K562 (cell line): ENCODE measurements at places on chromosomes 4 and X.
A peak's percentile ranks its signal among the peaks of the same experiment; 100 is the strongest.

GRCh38 chr4:123359449-123360315 is 36.9 kb upstream of the SPRY1 start:
- DNase-seq = no peak

DNA sequence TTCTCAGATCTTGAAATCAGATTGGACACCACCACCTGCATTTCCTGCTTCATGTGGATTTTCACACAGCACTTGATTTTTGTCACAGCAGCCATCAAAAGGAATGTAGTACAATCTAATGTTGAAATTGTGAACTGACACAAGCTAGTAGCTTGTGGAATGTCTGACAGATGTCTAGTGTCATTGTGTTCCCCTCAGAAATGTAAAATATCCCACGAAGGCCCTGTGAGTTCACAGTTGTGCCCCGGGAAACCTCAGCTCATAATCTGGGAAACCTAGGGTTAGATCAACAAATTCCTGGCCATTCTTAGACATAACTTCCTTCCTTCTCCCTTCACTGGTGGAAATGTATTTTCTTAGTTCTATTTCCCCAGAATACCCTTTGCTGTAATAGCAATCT is 205.7 kb downstream of the AR start:
- DNase-seq = no peak

- no peak for DNase-seq
These were observed 152.3 kb downstream of the AMELX start for GRCh38 chrX:11445540-11445939.

DNA sequence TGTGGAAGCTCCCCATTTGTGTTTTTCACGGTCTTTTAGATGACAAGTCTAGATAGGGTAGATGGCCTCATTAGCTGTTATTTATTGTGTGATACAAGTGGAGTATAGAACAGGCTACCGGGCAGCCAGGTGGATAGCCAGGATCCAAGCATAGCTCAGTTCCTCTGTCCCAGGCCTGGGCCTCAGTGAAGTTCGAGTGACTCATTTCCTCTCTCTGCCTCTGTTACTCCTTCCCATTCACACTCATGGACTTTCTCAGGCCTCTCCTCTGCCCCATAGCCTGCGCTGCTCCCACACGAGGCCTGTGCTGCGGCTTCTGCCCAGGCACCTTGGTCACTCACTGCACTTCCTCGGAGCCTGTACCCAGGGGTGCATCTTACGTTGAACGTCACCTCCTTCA is 54.5 kb downstream of the TENM3 start:
- DNase-seq = no peak

DNA sequence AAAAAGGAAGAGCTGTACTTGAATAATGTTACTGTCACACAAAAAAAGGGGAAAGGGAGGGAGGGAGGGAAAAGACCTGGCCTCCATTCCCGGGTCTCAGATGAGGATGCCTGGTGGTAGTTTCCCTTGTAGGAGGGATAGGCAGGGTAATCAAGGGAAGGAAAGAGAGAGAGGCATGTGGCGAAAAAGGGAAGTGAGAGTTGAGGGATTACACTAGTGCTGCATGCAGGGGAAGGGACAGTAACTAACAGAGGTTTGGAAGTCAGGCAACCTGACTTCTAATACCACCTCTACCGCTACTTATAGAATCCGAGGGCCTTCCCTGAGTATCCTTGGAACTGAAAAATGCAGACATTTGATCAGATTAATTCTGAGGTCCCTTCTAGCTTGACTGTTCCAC is 821.7 kb upstream of the FTHL17 start:
- DNase-seq = no peak

- no peak for DNase-seq
These were observed 24.6 kb downstream of the ZRSR2 start for GRCh38 chrX:15814771-15815365.

DNA sequence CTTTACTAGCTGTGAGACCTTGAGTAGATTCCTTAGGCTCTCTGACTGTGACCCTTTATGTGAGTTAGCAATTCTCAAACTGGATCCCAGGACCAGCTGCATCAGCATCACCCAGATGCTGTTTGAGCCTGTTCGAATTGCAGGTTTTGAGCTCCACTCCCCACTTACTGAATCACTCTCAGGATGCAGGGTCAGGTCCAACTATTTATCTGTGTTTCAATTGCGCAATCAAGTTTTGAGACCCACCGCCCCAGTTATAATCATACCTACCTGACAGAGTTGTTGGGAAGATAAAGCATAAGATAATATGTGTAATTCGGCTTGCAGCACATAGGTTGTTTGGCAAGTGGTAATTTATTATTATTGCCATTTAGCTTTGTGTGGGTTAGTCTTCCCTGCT is 155.8 kb upstream of the DGKK start:
- no peak for DNase-seq

GRCh38 chr4:140085062-140085622 is 68.8 kb downstream of the MAML3 start:
- DNase-seq = no peak

- DNase-seq = no peak
These were observed 791.6 kb downstream of the TRIML1 start for GRCh38 chr4:188930822-188931221.

- DNase-seq = no peak
These were observed 69.9 kb downstream of the GASK1B start for GRCh38 chr4:158102904-158103303.

GRCh38 chr4:52243367-52243766 is 192.3 kb downstream of the SPATA18 start:
- no peak for DNase-seq

GRCh38 chr4:70715097-70715496 is 6.7 kb upstream of the RUFY3 start:
- DNase-seq = no peak

- DNase-seq = no peak
These were observed 1544.1 kb upstream of the ADGRL3 start for GRCh38 chr4:59655996-59656395.

DNA sequence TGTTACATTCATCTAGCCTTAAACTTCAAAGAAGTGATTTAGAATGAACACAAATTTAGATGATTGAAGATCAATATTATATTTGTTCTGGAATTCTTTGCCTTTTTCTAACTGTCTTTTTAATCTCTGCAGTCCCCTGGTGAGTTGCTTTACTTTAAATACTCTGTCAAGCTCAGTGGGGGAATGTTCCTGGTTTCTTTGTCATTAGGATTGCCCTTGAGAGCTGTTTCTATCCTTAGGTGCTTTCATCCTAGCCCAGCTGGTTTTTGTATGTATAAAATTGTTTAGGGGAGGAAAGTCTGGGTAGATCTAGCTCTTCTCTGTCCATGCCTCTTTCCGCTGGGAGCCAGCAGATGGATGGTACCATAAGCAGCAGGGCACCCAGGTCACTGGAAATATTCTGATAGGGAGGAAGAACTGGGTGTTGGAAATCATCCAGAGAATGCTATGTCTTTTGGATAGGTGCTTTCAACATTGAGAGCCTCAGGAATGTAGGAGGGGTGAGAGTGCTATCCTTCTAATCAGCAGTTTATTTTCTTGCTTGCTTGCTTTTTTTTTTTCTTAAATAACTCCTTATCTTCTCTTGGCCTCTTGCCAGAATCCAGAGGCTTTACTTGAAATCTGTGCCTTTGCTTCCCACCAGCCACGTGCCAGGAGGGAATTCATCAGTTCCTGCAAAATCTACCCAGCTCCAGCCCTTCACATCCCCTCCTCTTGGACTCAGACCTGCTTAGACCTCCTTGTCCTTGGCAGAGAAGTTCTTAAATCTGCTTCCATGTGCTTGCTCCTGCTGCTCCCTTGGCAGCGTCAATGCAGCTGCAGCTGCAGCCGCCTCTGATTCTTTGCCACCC is 215.3 kb upstream of the ANXA3 start:
- peak; percentile 3 for DNase-seq

DNA sequence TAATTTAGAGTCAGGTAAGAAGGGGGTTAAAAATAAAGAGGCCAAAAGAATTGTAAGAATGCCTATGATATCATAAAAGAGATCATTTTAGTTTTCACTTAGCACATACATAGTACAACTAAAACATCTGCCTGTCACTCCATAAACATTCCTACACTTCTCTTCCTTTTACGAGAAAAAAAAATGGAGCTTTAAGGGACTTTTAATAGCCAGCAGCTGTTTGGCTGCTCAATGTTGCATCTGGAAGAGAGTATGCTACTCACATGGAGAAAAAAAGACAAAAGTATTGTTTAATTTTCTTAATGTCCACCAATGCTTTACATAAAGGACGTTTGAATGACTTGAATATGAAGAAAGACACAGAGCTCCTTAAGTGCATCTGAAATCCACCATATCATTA is 48.7 kb upstream of the TNIP3 start:
- no peak for DNase-seq

DNA sequence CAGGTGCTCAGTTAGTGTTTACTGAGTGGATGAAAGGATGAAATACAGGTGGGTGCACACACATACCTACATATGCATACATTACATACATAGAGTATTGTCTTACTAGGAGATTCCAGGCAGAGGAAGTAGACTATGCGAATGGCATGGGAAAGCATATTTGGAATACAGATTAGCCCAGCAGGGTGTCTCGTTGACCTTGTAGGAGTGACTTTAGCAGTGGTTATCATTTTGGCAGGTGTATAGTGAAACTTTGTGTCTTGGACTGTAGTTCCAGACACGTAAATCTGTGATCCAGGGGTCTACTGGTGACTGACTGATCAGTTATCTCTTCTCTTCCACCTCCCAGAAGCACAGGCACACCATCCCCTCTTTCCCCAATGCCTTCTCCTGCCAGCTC is 86.3 kb downstream of the KLHL8 start:
- no peak for DNase-seq

- DNase-seq = no peak
These were observed 25.1 kb downstream of the HDX start for GRCh38 chrX:84477114-84477513.

DNA sequence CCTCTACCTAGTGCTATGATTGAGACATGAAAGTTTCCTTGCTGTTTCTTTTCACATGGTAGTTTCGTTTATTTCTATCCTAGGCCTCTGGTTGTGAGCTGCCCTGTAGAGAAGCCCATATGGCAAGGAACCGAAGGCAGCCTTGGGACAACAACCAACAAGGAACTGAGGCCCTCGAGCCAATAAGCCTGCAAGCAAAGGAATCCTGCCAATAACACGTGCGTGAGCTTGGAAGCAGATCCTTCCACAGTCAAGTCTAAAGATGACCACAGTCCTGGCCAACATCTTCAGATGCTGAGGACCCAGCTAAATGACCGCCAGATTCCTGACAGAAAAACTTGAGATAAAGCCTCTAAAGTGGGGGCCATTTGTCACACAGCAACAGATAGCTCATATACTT is 100.4 kb upstream of the FAM9B start:
- DNase-seq = no peak

- no peak for DNase-seq
These were observed 43.1 kb upstream of the MTM1 start for GRCh38 chrX:150525061-150525919.

DNA sequence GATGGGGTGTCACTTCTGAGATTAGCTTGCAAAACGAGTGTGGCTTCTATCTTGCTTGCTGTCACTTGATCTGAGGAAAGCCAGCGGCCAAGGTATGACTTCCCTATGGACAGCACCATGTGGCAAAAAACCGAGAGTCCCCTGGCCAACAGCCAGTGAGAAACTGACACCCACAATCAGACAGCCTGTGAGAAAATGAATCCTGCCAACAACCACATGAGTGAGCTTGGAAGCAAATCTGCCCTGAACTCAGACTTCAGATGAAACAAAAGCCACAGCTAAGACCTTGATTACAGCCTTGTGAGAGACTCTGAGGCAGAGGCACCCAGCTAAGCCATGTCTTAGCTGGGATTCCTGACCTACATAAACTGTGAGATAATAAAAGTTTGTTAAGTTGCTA is 45.5 kb downstream of the PPP1R2C start:
- no peak for DNase-seq

GRCh38 chr4:122762520-122762919 is 30.0 kb downstream of the BBS12 start:
- no peak for DNase-seq

- no peak for DNase-seq
These were observed 79.0 kb downstream of the CPE start for GRCh38 chr4:165457793-165458192.

- DNase-seq = no peak
These were observed 5.4 kb upstream of the ACE2 start for GRCh38 chrX:15606136-15606535.

DNA sequence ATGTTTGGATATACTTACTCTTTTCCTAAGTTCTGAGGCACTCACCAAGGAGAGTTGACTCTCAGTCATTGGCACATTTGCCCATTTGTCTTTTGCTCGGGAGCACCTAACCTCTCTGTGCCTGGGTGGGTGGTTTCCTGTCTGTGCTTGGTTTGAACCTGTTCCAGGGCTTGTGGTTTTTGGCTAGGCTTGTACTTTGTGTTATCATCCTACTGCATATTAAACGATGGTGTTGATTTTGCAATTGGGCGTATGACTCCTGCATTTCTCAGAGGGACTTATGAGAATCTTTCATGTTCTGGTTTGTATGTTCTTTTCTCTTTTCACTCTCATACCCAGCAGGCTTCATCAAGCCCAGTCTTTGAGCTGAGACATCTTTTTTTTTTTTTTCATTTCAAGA is 161.7 kb downstream of the BTC start:
- peak; percentile 74 for DNase-seq

- no peak for DNase-seq
These were observed 139.5 kb downstream of the RAPGEF2 start for GRCh38 chr4:159242427-159242826.

- DNase-seq = no peak
These were observed 16.4 kb upstream of the HSFX1 start for GRCh38 chrX:149757206-149758067.

- DNase-seq = no peak
These were observed 21.9 kb upstream of the SPON2 start for GRCh38 chr4:1194010-1194900.

DNA sequence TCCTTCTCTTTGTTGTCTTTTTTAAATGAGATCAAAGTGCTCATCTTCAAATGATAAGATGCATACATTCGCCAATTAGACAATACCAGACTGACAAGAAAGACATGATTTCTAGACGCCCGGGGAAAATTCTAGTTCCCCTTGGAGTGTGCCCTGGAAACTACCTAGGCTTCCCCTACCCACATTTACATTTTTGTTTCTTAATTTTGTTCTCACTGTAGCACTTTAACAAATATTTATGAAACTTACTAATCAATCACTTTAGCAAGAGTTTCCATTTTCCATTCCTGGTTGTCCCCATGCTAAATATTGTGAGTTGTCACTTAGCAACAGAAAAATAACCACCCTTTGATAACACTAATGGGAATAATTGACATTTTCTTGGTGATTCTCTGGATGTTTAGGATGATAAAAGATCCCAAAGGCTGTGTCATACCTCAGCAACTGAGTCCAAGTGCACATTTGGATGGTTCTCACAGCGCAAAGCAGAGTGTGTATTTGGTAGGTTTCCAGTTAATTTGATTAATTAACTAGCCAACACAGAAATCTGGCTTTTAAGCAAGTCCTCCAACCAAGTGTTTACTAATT is 69.6 kb downstream of the FGFBP1 start:
- no peak for DNase-seq
